ENCODE measurements at places on chromosomes 13 and 19.

DNA sequence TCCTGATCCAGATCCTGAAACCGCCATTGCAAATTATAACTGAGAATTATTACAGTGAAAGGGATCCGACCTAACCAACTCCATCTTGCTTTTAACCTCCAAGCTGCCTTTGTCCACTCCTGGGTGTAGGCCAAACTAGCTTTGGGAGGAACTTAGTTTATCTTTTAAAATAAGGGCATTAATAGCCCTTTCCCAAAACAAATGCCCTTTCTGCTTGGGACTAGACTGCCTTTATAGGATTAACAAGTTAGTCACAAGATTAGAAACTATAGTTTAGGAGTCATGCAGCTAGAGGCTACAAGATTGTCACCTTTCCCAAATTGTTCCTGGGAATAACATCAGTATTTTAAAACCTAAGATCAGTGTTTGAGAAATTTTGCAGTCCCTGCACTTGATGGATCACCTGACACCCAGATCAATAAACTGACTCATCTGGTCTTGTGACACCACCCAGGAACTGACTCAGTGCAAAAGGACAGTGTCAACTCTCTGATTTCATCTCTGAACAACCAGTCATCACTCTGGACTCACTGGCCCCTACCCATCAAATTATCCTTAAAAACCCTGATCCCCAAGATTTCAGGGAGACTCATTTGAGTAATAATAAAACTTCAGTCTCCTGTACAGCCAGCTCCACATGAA is 4.1 kb upstream of the ZNF841 start:
- DNase-seq: no peak

- no peak for DNase-seq
These were observed 54.2 kb upstream of the USE1 start for GRCh38 chr19:17160908-17161307.

DNA sequence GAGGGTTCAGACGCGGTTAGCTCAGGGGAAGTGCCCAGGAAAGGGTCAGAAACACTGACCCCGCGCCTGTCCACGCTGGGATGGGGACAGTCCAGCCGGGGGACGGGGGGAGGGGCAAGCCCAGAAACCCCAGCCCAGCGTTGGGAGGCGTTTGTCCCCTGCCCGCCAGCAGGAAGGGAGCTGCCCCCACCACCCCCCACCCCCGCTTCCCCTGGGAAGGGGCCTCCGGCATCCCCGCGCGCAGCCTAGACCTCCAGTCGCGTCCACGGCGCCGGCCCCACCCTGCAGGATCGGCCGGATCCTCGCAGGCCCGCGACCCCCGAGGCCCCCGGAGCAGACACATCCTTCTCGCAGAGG is 277 bp downstream of the GIPC1 start:
- no peak for DNase-seq

GRCh38 chr13:93686399-93686798 is 459.8 kb downstream of the GPC6 start:
- DNase-seq: no peak

DNA sequence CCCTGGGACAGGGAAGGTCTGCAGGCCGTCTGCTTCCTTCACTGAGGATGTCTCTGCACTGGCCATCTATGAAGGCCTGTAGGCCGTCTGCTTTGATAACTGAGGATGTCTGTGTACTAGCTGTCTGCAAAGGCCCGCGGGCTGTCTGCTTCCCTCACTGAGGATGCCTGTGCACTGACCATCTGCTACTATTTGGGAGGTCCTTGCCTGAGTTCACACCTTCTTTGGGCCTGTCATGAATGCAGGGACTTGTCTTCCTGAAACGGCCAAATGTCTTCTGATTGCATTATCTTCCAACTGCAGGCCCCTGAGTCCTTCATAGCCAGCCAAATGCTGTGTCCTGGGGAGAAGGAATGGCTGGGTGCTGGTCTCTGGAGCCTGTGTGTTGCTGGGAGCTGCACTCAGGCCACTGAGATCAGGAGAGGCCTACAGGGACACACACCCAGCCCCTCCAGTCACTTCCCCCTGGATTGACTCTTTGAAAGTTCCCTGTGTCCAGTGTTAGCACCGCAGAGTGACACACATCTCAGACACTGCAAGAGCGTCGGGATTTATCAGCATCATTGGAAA is 72.9 kb downstream of the TEX29 start:
- DNase-seq: no peak

DNA sequence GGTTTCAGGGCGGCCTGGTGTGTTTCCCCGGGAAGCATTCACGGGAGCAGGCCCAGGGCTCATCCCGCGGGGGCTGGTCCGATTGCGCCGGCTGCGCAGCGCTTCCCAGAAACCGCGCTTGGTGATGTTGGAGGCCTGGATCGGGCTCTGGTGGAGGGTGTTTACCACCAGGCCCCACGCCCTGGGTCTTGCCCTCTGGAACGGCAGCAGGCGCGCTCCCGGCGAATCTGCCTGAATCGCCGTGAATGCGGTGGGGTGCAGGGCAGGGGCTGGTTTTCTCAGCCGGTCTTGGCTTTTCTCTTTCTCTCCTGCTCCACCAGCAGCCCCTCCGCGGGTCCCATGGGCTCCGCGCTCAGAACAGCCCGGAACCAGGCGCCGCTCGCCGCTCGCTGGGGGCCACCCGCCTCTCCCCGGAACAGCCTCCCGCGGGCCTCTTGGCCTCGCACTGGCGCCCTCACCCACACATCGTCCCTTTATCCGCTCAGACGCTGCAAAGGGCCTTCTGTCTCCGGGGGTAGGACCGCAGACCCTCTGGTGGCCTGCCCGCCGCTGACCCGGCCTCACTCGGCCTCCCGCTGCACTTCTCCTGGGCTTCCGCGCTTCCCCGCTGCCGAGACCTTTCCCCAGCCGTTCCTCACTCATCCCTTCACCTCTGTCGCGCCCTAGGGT is 69.4 kb upstream of the GJB6 start:
- DNase-seq: no peak

GRCh38 chr19:17244618-17245534 is 843 bp downstream of the NR2F6 start:
- no peak for DNase-seq

- no peak for DNase-seq
These were observed 13.5 kb downstream of the PLPP2 start for GRCh38 chr19:277581-278165.

DNA sequence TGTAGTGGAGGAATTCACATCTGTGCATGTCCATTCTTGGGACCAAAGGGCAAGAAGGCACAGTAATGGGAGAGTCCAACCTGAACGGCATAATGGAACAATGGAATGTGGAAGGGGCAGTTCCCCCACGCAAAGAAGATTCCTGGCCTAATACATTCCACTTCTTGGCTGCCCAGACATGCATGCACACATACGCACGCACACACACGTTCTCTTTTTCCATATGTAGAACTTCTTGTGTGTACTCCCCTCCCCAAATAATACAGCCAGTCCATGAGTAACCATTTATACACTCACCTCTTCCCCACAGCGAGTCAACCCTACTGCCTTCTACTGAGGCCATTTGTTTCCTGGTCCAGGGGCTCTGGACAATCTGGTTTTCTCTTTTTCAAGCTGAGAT is 6.0 kb upstream of the STK24 start:
- no peak for DNase-seq

DNA sequence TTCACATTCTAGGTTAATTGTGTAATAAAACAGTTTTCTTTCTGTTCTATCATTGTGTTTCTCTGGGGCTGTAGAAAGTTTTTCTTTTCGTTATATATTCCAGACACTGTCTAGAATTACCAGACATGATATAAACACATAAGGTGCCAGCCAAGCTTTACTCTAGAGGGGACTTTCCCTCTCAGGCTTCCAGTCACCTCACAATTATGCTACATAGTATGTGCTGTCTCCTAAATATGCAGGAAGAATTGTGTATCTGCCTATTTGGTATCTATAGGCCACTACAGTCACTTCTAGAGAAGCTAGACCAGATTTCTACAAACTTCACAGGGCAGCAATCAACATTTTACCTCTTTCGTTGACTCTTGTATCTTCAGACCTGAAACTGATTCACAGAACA is 14.6 kb downstream of the ZNF257 start:
- DNase-seq: no peak

DNA sequence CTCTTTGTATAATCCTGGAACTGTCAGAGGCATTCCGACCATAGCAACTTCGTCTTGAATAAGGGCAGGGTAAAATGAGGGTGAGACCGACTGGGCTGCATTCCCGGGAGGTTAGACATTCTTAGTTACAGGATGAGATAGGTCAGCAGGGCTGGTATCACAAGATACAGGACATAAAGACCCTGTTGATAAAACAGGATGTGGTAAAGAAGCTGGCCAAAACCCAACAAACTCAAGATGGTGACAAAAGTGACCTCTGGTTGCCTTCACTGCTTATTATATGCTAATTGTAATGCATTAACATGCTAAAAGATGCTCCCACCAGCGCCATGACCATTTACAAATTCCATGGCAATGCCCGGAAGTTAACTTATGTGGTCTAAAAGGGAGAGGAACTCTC is 27.7 kb upstream of the MBNL2 start:
- no peak for DNase-seq

DNA sequence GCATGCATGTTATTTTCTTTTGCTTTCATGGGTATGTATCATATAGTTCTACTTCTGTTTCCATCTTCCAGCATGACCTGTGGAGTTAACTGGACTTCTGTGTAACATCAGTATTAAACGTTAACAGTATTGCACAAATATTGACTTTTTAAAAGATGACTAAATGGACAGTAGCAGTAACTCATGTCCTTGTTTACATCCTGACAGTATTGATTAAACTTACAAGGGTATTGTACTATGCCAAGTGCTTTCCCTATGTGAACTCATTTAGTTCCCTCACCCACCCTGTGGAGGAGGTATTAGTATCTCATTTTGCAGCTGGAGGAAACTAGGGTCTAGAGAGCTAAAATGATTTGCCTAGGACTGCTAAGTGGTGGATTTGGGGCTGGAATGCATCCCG is 128.7 kb upstream of the SLC10A2 start:
- DNase-seq: no peak
